NCI-H1930 (cell line): ENCODE measurements at places on chromosomes 4 and X.

GRCh38 chr4:119646347-119647071 lies 17.9 kb upstream of the PDE5A start:
- no peak for DNase-seq

GRCh38 chrX:120457766-120458180 lies 11.3 kb downstream of the LAMP2 start:
- DNase-seq: no peak

DNA sequence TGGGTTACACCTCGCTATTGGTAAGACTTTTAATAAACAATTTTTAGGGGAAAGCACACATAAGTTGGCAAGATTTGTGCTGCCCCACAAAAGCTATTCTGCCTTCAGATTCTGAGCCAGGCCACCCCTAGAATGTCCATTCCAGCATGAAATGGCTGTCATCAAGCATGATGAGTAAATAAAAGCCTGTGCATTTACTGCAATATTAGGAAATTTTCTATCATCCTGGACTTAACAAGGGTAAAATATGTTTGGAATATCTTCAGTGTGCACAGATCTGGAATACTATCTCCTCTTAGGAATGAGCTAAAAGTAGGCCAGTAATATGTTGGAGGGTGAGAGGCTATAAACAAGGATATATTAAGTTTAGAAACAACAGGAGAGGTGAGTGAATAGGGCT lies 510.9 kb downstream of the ANKRD50 start:
- DNase-seq: no peak

DNA sequence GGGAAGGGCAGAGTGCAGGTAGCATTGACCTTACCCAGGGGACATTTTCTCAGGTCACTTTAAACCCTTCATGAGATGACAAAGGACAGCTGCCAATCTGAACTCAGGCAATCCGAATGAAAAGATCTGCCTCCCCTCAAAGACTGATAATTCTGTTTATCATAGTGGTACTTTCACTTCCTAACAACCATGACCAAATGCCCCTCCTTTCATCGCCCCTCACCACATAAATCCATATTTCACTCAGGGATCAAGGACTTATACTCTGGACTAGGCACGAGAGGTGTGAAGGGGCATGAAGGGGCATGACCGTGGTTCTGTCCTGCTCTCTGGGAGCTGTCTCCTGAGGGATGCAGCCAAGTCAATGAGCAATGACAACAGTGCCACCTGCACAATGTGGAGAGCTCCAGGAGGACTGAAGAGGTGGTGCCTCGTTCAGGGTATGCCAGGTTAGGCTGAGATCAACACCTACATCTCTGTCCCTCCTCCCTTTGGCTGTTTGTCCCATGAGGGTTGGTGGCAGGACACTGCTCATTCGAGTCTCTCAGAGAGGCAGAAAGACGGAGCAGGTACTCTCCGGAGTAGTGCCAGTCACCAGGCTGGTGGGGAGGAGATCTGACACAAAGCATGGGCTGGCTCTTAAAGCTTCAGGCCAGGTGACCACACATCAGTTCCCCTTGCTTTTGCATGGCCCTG lies 12.5 kb downstream of the HS3ST1 start:
- no peak for DNase-seq

DNA sequence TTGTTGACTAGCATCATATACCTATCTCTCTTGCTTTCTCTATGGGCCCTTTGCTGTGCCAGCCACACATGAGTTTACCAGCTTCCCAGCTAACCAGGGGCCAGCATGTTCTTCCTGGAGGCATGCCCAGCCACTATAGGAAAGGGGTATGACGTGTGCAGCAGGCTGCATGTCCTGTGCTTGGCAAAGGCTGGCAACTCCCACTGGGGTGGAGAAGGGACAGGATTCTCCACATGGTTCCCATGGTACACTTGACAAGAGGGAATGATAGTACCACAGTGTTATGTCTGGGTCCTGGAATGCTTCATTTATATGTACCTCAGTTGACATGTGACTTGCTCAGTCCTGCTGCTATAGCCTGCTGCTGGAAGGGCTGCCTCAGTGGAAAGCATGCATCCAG lies 78.8 kb downstream of the TMEM164 start:
- no peak for DNase-seq

GRCh38 chr4:15766821-15767220 lies 11.3 kb upstream of the CD38 start:
- DNase-seq: no peak

GRCh38 chr4:107094976-107095375 lies 58.9 kb upstream of the DKK2 start:
- no peak for DNase-seq

DNA sequence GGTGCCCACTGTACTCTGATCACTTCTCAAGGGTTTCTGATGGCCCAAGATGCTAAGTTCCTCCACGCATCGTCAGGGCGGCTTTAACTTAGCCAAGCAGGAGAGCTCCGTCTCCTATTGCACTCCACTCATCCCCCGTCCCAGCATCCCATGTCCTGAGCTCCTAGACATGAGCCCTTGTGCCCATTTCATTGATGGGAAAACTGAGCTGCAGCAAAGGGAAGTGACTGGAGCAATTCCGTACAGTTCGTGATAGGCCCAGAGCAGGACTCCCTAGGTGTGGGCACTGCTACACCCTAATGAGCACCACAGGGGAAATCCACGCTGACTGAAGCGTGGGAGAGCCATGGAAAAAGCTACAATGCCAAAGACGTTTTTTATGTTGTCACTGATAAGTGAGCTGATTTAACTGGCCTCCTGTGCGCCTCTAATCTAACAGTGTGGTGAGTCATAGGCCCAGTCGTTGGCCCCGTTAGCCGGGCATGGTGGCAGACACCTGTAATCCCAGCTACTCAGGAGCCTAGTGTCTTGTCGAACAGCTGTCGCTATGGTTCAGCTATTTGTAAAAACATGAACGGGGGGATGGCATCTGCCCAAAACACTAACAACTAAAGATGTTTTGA lies 14.9 kb downstream of the NSDHL start:
- no peak for DNase-seq

- DNase-seq: no peak
Observed at GRCh38 chr4:145496292-145496691, 14.6 kb downstream of the SMAD1 start.

DNA sequence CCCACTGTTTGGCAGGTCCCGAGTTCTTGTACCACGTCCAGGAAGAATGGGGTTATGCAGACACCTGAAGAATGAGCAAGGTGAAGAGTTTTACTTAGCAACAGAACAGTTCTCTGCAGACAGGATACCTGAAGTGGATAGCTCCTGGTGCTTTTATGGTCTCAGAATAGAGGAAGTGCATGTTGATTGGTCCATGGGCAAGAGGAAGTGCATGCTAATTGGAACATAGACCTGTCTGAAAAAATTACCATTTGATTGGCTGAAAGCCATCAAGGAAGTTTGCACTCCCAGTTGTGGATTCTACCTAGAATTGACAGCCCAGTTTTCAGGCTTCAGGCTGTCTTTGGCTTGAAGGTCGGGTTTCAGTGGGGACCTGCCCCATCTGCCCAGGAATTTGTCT lies 887.5 kb downstream of the FAT4 start:
- DNase-seq: no peak

- no peak for DNase-seq
Observed at GRCh38 chr4:139860435-139861024, 194.9 kb downstream of the MGST2 start.

DNA sequence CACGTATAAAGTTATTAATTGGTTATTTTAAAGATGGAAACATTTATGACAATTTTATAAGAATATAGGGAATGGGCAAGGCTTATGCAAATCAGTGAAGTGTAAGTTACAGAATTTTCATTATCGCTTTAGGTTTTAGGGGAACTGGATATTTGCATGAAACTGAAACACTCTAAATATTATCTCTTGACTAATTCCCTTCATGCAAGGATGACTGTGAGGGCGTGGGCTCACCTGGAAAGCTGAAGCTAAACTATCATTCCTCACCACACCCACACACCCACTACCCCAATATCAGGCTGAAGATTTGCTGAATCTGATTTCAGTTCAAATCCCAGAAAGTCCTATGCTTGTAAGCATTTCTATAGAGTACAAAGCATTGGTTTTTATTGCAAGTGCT lies 81.7 kb upstream of the ARHGAP24 start:
- DNase-seq: no peak

DNA sequence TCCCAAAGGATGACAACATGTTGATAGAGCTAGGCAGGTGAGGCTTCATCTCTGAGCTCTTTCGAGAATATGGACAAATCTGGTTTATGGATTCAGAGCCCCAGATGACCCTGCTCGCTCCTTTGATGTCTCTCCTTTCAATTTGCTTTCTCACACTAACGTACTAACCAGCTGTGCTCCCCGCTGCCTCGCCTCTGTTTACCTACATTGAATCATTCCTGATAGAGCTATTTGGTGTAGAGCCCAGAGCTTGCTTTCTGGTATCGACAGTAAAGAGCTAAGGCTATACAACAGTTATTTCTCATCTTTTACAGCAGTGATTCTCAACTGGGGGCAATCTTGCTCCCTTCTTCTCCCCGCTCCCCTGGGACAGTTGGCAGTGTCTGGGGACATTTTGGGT lies 8.9 kb upstream of the PHKA2 start:
- DNase-seq: no peak

GRCh38 chr4:53484911-53485657 lies 106.2 kb downstream of the LNX1 start:
- no peak for DNase-seq

- DNase-seq: no peak
Observed at GRCh38 chr4:72901553-72901952, 168.0 kb downstream of the COX18 start.

GRCh38 chr4:113962719-113963265 lies 16.7 kb downstream of the ARSJ start:
- DNase-seq: no peak

DNA sequence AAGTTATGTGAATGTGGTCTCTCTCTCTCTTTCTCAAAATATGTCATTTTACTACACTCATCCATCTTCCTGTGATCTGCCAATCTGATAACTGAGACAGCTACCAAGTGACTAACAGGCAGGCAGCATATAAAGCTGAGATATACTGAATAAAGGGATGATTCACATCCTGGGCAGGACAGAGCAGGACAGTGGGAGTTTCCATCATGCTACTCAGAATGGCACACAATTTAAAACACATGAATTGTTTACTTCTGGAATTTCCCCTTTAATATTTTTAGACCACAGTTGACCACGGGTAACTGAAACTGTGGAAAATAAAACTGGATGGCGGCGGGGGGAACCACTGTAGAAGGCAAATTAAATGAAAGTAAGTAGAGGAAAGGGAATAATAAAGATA lies 58.6 kb upstream of the DCTD start:
- no peak for DNase-seq

DNA sequence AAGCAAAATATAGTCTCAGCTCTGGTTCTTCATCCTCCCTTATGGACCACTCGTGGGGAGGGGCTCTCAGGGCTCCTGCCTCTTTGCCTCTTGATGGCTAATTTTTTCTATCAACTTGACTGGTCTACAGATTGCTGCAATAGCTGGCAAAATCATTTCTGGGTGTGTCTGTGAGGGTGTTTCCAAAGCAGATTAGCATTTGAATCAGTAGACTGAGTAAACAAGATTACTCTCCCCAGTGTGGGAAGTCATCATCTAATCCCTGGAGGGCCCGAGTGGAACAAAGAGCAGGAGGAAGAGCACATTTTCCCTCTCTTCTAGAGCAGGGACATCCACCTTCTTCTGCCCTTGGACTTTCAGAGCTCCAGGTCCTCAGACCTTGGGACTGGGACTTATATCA lies 153.5 kb downstream of the STK32B start:
- DNase-seq: no peak

- no peak for DNase-seq
Observed at GRCh38 chr4:123554801-123555232, 158.2 kb downstream of the SPRY1 start.

DNA sequence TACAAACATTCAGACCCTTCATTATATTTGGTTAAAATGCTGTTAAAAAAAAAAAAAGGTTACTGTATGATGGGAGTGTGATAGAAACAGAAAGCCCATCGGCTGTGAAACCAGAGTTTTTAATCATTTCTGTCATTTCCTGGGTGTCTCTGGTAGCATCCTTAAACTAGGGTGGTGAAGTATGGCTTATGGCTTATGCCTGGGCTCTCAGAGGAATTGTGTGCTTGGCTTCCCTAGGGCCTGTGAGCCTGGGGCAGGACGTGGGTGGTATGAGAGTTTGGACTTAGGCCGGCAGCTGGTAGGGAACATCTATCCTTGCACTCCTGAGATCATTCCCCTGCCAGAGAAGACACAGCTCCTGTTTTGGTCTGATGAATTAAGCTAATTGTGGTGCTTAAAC lies 52.2 kb downstream of the DCUN1D4 start:
- DNase-seq: no peak

DNA sequence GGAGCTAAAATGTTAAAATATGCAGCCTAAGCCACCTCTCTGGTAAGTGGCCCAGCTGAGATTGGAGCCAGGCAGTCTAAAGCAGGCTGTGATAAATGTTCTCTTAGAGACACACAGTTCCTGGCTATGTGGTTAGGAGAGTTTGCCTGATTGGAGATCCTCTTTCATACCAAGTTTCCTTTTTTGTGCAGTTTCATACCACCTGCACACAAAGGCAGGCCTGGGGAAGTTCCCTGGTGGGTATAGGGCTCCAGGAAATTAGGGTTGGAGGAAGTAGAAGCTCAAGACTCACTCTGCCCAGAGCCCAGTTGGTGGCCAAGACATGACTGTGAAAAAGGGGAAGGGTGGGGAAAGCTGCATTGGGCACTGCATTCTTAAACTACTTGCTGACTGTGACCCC lies 16.9 kb downstream of the CYBB start:
- no peak for DNase-seq

GRCh38 chr4:183141997-183142396 lies 42.9 kb downstream of the WWC2 start:
- no peak for DNase-seq

DNA sequence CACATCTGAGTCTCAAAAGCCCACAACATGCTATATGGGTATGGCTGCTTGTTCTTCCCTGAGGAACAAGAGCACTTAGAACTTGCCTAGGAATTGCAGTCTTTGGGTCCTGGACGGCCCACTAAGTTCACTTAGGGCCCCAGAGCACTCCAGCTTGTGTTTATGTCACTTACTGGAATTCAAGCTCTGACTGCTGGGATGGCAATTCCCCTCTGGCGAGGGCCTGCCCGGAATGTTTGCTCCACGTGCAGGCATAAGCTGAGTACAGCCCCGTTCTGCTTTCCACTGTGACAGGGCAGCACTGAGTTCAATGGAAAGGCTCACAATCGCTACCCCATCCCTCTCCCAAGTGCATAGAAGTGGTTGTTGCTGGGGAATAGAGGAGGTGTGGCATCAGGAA lies 25.9 kb upstream of the RASSF6 start:
- DNase-seq: no peak

DNA sequence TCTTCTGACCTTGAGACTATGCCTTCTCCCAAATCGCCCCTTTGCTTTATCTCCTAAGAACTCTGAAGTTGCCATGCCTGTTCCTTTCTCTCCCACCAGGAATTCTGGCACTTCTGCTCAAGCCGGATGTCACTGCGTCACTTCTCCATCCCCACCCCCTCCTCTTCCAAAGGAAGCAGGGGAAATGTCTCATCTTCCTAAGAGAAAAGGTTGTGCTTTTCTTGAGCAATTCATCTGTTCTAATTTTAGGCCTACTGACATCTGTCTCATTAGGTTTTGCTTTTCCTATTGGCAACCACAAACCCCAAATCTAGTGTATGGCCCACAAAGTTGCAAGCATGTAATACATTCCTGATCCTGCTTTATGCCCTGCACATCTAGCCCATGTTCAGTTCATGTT lies 163.1 kb upstream of the PLAC1 start:
- DNase-seq: no peak
